GM03348 (cell line): ENCODE measurements at places on chromosomes 3 and 15.

GRCh38 chr15:45618813-45619212 is 16.0 kb upstream of the SQOR start:
- no peak for DNase-seq

DNA sequence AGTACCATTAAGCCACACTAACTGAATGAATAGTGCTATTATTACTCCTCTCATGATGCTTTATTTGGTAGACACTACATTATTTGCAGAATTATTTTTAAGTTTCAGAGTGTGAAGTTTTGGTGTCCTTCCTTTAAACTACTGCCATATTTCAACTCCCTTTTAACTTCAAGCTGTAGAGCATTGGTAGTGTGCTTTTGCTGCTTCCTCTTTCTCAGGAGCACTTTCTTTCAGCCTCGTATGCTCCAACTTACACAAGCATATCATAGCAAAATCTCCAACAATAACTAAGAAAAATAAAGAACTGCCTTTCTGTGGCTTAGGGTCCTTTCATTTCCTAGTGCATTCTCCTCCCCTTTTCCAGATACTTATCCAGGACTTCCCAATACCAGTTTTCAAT is 476.4 kb upstream of the AGTR1 start:
- DNase-seq, result no peak

DNA sequence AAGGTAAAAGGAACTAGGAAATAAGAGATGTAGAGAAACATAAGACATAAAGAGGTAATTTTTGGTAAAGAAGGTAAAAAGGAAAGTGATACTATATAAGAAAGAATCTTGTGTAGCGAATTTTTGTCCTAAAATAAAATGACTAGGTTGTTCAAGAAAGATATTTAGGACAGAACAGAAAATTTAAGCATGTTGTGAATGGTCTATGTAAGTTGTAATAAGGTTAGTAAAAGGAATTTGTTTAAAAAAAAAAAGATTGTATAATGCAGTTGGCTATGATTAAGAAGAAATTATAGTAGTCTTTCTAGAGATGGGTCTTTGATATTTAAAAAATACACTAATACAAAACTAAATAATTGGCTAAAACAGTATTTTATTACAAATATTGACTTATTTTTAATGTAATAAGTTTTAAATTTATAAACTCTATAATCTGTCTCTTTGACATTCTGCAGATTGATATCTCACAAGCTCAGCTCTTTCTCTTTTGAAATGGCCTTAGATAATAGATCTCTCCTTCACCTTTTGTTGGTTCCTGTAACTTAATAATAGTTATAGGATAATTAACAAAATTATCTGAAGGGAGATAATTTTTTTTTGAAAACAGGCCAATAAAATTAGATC is 3.7 kb upstream of the SLC41A3 start:
- DNase-seq, result no peak

- no peak for DNase-seq
These were observed 86.6 kb downstream of the TRAK1 start for GRCh38 chr3:42177801-42178150.

GRCh38 chr3:116392291-116392690 is 53.0 kb downstream of the LSAMP start:
- DNase-seq, result no peak

GRCh38 chr3:28151608-28152228 is 89.7 kb upstream of the CMC1 start:
- DNase-seq, result no peak

- DNase-seq, result no peak
These were observed 136.2 kb downstream of the TJP1 start for GRCh38 chr15:29686079-29686425.

DNA sequence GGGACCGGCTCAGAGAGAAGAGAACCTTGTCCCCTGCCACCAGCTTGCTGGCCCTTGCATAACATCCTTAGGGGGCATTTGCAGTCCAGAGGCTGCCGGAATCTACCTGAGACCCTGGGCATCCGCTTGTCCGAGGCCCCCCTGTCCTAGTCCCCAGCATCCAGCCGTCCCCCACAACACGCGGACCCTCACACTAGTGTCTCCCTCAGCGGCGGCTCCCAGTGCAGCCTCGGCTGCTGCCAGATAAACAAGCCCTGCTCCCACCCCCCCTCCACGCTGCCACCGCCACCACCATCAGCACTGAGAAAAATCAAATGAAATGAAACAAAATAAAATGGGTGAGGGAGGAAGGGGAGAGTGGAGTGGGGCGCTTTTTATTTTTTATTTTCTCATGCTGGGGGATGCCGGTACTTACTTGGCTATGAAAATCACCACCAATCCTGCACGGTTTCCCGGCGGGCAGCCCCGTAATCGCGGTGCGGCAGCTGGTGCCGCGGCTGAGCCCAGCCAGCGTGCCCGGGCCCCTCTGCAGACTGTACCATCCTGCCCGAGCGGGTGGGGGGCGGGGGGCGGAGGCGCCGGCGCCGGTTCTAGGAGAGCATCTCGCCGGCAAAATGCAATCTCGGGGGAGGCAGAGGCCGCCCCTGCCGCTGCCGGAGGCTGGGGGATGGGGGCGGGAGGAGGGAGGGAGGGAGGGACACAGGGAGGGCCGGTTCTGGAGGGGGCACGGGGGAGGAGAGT is at the start of gene ATP2B2:
ATP2B2 (minus strand) TSS at position 537 of the 741 bp plus-strand sequence. CDS start 56,043 bp downstream, outside the sequence.
- peak; percentile 49 for DNase-seq

- no peak for DNase-seq
These were observed 232.7 kb downstream of the IGSF11 start for GRCh38 chr3:118801899-118802298.

- DNase-seq, result peak; percentile 36
These were observed 171.9 kb downstream of the SYNPR start for GRCh38 chr3:63450023-63450422.

- no peak for DNase-seq
These were observed 28.4 kb downstream of the PDE8A start for GRCh38 chr15:85010071-85010385.
